ENCODE measurements at places on chromosomes 16 and 17. TPM values are rescaled to one million over a fixed set of nuclear protein-coding genes. Genes with fewer than 3 reads are reported as not detected.

Gene SLC38A8
- total RNA-seq: not detected

Gene VMO1
- 3.1 TPM for total RNA-seq

Gene BAIAP3
- total RNA-seq: 13.1 TPM

Gene WNT3
- total RNA-seq: 4.9 TPM

Gene CES4A
- 2.6 TPM for total RNA-seq

Gene LRRC75A
- 15.8 TPM for total RNA-seq

Gene CX3CL1
- total RNA-seq: 0.35 TPM

Gene C16orf74
- 71.0 TPM for total RNA-seq

Gene PPM1E
- not detected for total RNA-seq

Gene ZNF207
- 76.5 TPM for total RNA-seq

Gene TERB1
- not detected for total RNA-seq

Gene DRC3
- total RNA-seq: 2.2 TPM

Gene UTS2R
- not detected for total RNA-seq

Gene CCL22
- not detected for total RNA-seq

All from PC-3 (cell line).